CD4-positive, alpha-beta memory T cell (primary cell): ENCODE measurements at places on chromosomes 4 and X.

- H3K36me3 ChIP-seq: no peaks in the 10 kb centered on the region
- H3K4me1 ChIP-seq: peaks cover 13% of the 10 kb centered on the region
- no peak for DNase-seq
- no peak overlapping the region for H3K27ac ChIP-seq
- peaks cover 13% of the 10 kb centered on the region for H3K27me3 ChIP-seq
Measured at GRCh38 chr4:176193126-176193525, 2.3 kb downstream of the SPATA4 start.

- no peak overlapping the region for H3K27ac ChIP-seq
- no peaks in the 10 kb centered on the region for H3K36me3 ChIP-seq
- H3K4me3 ChIP-seq: no peak overlapping the region
- H3K27me3 ChIP-seq: no peaks in the 10 kb centered on the region
Measured at GRCh38 chr4:58560736-58561135, 1450.6 kb upstream of the IGFBP7 start.

DNA sequence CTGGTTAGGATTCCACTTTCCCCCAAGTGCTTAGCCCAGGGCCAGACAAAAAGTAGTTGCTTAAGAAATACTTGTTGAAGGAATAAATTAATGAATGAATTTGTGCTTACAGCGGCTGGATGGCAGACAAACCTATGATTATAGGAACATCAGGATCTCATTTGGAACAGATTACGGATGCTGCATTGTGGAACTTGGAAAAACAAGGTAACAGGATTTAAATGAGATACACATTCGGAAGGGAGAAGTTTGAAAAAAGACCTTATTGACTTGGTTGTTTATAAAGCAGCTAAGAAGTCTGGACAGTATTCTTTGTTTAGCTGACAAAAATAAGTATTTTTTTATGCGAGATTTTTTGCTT, 572 bp downstream of the EXOSC9 start:
- peaks cover 15% of the 10 kb centered on the region for H3K36me3 ChIP-seq
- peak overlapping the region; percentile 88 for H3K27ac ChIP-seq
- H3K4me1 ChIP-seq: peaks cover 50% of the 10 kb centered on the region
- peak overlapping the region; percentile 74 for H3K4me3 ChIP-seq
- no peaks in the 10 kb centered on the region for H3K27me3 ChIP-seq

DNA sequence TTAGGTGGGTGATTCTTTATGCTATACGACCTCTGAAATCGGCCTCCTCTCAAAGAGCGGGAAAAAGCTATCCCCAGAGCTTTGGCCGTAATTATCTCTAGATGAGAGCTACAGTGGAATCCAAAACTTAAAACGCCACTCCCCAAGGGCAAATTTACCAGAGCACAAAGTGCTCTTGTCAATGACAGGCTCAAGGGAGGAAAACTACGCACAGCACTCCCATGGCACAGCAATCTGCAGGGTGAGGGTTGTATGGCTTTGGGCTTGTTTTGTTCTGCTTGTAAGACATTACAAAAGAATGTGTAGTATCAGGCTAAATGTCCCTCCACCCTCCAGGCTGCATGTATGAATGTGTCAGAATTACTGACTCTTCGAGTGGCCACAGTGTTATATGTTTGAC, 44.0 kb downstream of the ARHGEF6 start:
- DNase-seq: no peak
- H3K27me3 ChIP-seq: no peaks in the 10 kb centered on the region
- H3K4me3 ChIP-seq: no peak overlapping the region
- peaks cover 16% of the 10 kb centered on the region for H3K36me3 ChIP-seq

DNA sequence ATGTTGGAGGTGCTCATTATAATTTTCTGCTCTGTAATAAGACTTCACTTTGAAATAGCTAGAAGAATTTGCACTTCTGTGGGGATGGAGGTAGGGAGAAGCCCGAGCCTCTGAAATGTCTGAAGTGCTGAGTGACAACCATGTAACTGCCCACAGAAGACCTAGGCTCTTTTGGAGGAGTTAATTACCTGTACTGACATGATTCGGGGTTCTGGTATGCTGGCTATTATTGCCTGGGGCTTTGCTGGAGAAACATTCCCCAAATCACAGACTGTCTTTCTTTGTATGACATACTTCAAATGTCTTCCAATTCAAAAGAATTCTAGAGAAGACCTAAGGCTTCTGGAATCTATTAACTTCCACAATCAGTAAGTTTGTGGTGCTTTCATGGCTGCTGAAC, 211.2 kb upstream of the POF1B start:
- no peaks in the 10 kb centered on the region for H3K4me1 ChIP-seq
- H3K36me3 ChIP-seq: no peaks in the 10 kb centered on the region
- H3K27ac ChIP-seq: no peak overlapping the region
- no peak overlapping the region for H3K4me3 ChIP-seq

GRCh38 chrX:30153175-30153880, 62.0 kb upstream of the MAGEB2 start:
- no peaks in the 10 kb centered on the region for H3K4me1 ChIP-seq
- H3K27me3 ChIP-seq: no peaks in the 10 kb centered on the region
- H3K4me3 ChIP-seq: no peak overlapping the region
- no peaks in the 10 kb centered on the region for H3K36me3 ChIP-seq
